ENCODE measurements at places on chromosomes 2 and 18.

- DNase-seq = no peak
Measured at GRCh38 chr2:175626796-175627195, 375.3 kb downstream of the LNPK start.

DNA sequence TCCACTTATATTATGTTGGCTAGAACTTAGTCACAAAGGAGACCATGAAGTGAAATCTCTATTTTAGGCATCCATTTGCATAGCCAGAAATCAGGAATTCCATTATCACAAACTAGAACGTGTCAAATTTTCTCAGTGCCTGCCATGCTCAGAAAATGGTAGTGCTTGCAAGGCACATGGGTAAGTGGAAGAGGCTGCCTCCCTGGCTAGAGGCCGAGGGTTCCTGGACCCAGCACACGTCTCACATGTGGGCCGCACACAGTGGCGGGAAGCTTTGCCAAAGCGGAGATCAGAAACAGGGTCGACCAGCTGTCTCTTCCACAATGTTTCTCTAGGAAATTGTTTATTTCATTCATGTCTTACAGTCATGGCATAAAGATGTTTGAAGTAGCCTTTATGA, 42.3 kb downstream of the TRAF3IP1 start:
- no peak for DNase-seq

DNA sequence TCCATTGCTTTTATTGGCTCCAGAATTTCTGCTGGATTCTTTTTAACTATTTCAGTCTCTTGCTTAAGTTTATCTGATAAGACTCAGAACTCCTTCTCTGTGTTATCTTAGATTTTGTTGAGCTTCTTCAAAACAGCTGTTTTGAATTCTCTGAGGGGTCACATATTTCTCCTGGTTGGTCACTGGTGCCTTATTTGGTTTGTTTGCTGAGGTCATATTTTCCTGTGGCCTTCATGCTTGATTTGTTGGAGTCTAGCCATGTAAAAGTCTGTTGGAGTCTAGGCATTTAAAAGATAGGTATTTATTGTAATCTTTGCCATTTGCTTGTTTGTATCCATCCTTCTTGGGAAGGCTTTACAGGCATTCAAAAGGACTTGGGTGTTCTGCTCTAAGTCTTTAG, 398.7 kb downstream of the DSEL start:
- no peak for DNase-seq

GRCh38 chr2:236090027-236090382, 78.2 kb downstream of the GBX2 start:
- DNase-seq = no peak

GRCh38 chr2:205283736-205284270, 398.5 kb upstream of the NRP2 start:
- no peak for DNase-seq

- DNase-seq = no peak
Measured at GRCh38 chr18:3814816-3815215, 364.8 kb downstream of the TGIF1 start.
